ENCODE measurements at places on chromosomes 6 and 20.

- DNase-seq: no peak
These were observed 42.0 kb downstream of the LCA5 start for GRCh38 chr6:79495246-79495645.

- DNase-seq: no peak
These were observed 218.0 kb upstream of the PREP start for GRCh38 chr6:105620878-105621277.

- DNase-seq: no peak
These were observed 5.6 kb upstream of the HECA start for GRCh38 chr6:139129284-139129683.

- DNase-seq: no peak
These were observed 123.2 kb downstream of the TAF4 start for GRCh38 chr20:61942526-61942925.

DNA sequence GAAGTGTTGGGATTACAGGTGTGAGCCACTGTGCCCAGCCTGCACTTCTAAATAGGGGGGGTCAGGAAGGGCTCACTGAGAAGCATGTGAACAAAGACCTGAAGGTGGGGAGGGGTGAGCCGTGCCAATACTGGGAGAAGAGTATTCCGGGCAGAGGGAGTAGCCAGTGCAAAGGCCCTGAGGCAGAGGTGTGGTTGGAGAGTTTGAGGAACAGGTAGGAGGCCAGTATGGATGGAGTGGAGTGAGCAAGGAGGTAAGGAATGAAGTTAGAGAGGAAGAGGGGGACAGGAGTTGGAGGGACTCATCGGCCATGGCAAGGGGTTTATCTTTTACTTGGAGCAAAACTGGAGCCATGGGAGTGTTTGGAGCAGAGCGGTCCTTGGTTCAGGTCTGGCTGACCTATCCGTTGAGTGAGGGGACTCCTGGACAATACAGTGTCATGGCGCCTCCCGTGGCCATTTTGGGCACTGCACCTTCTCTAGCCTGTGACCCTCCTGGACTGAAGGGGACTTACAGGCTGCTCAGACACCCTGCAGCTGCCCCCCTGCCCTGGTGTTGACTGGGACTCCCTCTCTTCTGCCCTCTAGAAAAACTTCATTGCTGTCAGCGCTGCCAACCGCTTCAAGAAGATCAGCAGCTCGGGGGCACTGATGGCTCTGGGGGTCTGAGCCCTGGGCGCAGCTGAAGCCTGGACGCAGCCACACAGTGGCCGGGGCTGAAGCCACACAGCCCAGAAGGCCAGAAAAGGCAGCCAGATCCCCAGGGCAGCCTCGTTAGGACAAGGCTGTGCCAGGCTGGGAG lies 12.1 kb downstream of the FOXS1 start:
- no peak for DNase-seq
